ENCODE measurements at places on chromosomes 4 and X.
A peak's percentile ranks its signal among the peaks of the same experiment; 100 is the strongest.

GRCh38 chr4:156800463-156800862, 171.1 kb downstream of the PDGFC start:
- H3K27ac ChIP-seq, result no peak overlapping the region
- no peaks in the 10 kb centered on the region for H3K27me3 ChIP-seq
- H3K4me1 ChIP-seq, result no peaks in the 10 kb centered on the region
- no peak overlapping the region for H3K4me3 ChIP-seq

GRCh38 chrX:86171366-86171765, 23.1 kb downstream of the DACH2 start:
- no peaks in the 10 kb centered on the region for H3K36me3 ChIP-seq
- H3K27ac ChIP-seq, result no peak overlapping the region
- H3K4me1 ChIP-seq, result no peaks in the 10 kb centered on the region
- DNase-seq, result no peak
- H3K4me3 ChIP-seq, result no peak overlapping the region

GRCh38 chr4:165393051-165393450, 14.2 kb downstream of the CPE start:
- H3K27ac ChIP-seq, result no peak overlapping the region
- no peaks in the 10 kb centered on the region for H3K27me3 ChIP-seq
- no peak overlapping the region for H3K4me3 ChIP-seq
- H3K36me3 ChIP-seq, result no peaks in the 10 kb centered on the region
- no peaks in the 10 kb centered on the region for H3K4me1 ChIP-seq

GRCh38 chr4:102678107-102678506, 82.7 kb downstream of the MANBA start:
- no peak for DNase-seq
- H3K4me3 ChIP-seq, result no peak overlapping the region
- H3K4me1 ChIP-seq, result no peaks in the 10 kb centered on the region
- no peak overlapping the region for H3K27ac ChIP-seq

GRCh38 chrX:20452487-20452886, 185.8 kb upstream of the RPS6KA3 start:
- no peak overlapping the region for H3K4me3 ChIP-seq
- H3K36me3 ChIP-seq, result no peaks in the 10 kb centered on the region
- no peak overlapping the region for H3K27ac ChIP-seq
- no peaks in the 10 kb centered on the region for H3K27me3 ChIP-seq
- H3K4me1 ChIP-seq, result no peaks in the 10 kb centered on the region

- no peaks in the 10 kb centered on the region for H3K4me1 ChIP-seq
- no peak overlapping the region for H3K4me3 ChIP-seq
- no peak for DNase-seq
- peaks cover 3% of the 10 kb centered on the region for H3K27me3 ChIP-seq
- no peak overlapping the region for H3K27ac ChIP-seq
Measured at GRCh38 chr4:6556263-6556662, 18.7 kb upstream of the MAN2B2 start.

GRCh38 chrX:47191806-47192401, 1.7 kb upstream of the UBA1 start:
- H3K4me1 ChIP-seq, result peaks cover 4% of the 10 kb centered on the region
- peak overlapping the region; percentile 70 for H3K4me3 ChIP-seq
- DNase-seq, result no peak
- no peak overlapping the region for H3K27ac ChIP-seq
- H3K36me3 ChIP-seq, result peaks cover 2% of the 10 kb centered on the region
- no peaks in the 10 kb centered on the region for H3K27me3 ChIP-seq

DNA sequence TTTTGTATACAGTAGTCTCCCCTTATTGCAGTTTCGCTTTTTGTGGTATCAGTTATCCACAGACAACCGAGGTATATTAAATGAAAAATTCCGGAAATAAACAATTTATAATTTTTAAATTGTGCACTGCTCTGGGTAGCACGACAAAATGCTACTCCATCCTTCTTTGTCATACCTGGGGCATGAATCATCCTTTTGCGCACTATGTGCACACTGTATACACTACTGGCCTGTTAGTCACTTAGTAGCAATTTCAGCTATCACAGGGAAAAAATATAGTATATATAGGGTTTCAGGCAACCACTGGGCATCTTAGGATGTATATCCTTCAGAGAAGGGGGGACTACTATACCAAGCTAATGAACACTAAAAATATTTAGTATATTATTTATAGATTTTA, 198.8 kb upstream of the FAT4 start:
- H3K4me1 ChIP-seq, result peaks cover 1% of the 10 kb centered on the region
- no peaks in the 10 kb centered on the region for H3K36me3 ChIP-seq
- H3K4me3 ChIP-seq, result no peak overlapping the region

GRCh38 chr4:150006197-150006596, 72.0 kb upstream of the DCLK2 start:
- no peak for DNase-seq
- no peak overlapping the region for H3K4me3 ChIP-seq
- H3K36me3 ChIP-seq, result no peaks in the 10 kb centered on the region
- H3K4me1 ChIP-seq, result no peaks in the 10 kb centered on the region
- H3K27ac ChIP-seq, result no peak overlapping the region

- H3K4me3 ChIP-seq, result no peak overlapping the region
- H3K36me3 ChIP-seq, result no peaks in the 10 kb centered on the region
- no peak for DNase-seq
- H3K27ac ChIP-seq, result no peak overlapping the region
- H3K4me1 ChIP-seq, result peaks cover 2% of the 10 kb centered on the region
Measured at GRCh38 chrX:101677028-101677427, 17.4 kb upstream of the ARMCX2 start.

GRCh38 chrX:73289039-73289438, 74.4 kb upstream of the NAP1L2 start:
- no peaks in the 10 kb centered on the region for H3K4me1 ChIP-seq
- peak; percentile 5 for DNase-seq
- H3K4me3 ChIP-seq, result no peak overlapping the region
- H3K27ac ChIP-seq, result no peak overlapping the region
- H3K27me3 ChIP-seq, result no peaks in the 10 kb centered on the region

DNA sequence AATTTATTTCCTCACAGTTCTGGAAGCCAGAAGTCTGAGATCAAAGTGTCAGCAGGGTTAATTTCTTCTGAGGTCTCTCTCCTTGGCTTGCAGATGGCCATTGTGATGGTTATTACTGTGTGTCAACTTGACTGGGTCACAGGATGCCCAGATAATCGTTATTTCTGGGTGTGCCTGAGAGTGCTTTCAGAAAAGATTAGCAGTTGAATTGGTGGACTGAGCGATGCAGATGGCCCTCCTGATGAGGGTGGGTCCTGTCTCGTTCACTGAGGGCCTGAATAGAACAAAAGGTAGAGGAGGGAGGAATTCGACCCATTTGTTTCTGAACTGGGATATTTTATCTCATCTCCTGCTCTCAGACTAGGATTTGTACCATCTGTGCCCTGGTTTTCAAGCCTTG, 15.7 kb downstream of the SMIM43 start:
- no peaks in the 10 kb centered on the region for H3K4me1 ChIP-seq
- DNase-seq, result peak; percentile 92
- peaks cover 11% of the 10 kb centered on the region for H3K27me3 ChIP-seq
- H3K27ac ChIP-seq, result no peak overlapping the region
- H3K36me3 ChIP-seq, result no peaks in the 10 kb centered on the region

- no peak overlapping the region for H3K27ac ChIP-seq
- no peak for DNase-seq
- H3K36me3 ChIP-seq, result no peaks in the 10 kb centered on the region
- H3K4me1 ChIP-seq, result no peaks in the 10 kb centered on the region
Measured at GRCh38 chrX:110425222-110426154, 66.8 kb downstream of the RTL9 start.

DNA sequence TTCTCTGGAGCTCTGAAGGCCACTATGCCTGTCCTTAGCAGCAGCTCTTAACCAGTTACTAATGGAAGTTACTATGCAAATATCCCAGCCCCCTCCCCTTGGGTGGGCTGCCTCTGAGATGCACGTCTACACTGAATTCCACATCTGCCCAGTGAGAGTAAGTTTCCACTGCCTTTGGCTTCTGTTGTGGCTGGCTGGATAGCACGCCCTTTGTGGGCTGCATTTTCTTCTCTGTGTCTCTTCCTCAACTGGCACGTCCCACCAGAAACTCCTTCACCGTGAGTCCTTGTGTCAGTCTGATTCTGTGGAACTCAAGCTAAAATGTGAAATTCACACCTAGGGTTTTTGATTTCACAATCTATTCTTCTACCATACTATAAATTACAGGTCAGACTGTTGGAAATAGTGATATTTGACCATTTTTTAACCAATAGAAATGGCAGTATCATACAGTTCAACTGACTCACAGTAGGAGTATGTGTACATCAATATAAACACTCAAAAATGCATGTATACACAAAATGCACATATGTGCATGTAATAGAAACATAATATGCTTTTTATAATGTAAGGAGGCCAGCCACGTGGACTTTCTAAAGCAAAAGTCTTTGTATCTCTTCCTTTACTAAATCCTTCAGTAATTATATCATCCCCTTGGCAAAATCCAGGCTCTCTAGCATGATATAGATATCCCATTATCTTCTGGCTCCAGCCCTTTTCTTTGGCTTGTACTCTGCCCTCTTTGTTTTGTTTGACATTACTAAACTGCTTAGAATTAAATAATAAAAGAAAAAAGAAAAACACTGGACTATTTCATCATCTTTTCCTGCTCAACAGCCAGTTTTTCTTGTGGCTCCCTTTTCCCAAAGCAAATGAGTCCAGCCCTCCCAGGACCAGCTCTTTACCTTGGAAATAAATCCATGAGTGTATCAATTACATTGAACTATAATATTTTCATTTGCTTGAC, 33.2 kb upstream of the LDB2 start:
- H3K27ac ChIP-seq, result no peak overlapping the region
- no peak overlapping the region for H3K4me3 ChIP-seq
- H3K36me3 ChIP-seq, result no peaks in the 10 kb centered on the region
- H3K27me3 ChIP-seq, result no peaks in the 10 kb centered on the region

DNA sequence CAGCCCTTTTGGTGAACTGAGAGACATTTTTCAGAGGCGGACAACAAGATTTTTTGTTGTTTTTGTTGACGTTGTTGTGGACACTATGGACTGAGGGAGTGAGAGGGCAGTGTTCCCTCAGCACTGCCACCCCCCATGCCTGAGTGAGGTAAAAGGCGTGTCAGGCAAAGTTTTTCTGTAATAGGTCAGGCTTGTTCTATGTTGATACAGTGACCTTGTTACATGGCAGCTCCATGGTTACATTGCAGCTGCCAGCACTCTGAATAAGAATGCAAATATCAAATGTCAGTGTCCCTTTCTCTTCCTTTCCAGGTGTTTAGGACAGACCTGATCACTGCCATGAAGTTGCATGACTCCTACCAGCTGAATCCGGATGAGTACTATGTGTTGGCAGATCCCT, 36.6 kb downstream of the JADE1 start:
- H3K36me3 ChIP-seq, result peaks cover 62% of the 10 kb centered on the region
- H3K27ac ChIP-seq, result no peak overlapping the region
- H3K27me3 ChIP-seq, result no peaks in the 10 kb centered on the region
- no peak overlapping the region for H3K4me3 ChIP-seq

DNA sequence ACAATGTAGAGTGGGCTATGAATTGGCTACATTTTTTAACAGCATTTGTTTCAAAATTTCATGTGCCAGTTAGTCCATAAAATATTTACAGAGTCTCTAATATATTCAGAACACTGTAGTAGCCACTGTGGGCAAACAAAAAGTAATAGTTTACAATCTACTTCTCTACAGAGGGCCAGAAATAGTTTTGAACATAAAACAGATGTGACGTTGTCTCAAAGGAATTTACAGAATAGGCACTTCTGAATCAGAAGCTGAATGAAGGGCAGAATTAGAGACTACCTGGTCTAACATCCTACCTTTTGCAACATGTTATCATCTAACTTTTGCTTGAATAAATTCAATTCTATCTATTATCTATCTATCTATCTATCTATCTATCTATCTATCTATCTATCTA, 811.9 kb upstream of the EPHA5 start:
- H3K4me1 ChIP-seq, result no peaks in the 10 kb centered on the region
- H3K4me3 ChIP-seq, result no peak overlapping the region
- H3K27ac ChIP-seq, result no peak overlapping the region
- H3K27me3 ChIP-seq, result no peaks in the 10 kb centered on the region
- DNase-seq, result no peak
- no peaks in the 10 kb centered on the region for H3K36me3 ChIP-seq

DNA sequence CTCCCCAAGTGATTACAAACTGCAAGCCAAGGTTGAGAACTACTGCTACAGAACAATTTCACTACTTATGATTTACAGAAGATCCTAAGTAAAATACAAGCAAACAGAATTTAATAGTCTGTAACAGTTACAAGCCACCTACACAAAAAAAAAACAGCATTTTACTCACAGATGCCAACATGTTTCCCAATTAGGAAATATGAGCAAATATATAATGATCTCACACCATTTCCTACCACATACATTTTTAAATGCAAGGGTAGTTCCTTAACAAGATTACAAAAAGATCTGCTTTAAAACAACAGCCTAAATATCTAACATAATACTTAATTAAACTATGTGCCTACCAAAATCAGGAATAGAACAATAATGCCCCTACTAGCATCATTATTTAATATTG, 63.4 kb downstream of the EFHC2 start:
- no peak overlapping the region for H3K4me3 ChIP-seq
- DNase-seq, result no peak
- no peaks in the 10 kb centered on the region for H3K4me1 ChIP-seq
- no peaks in the 10 kb centered on the region for H3K36me3 ChIP-seq
- no peaks in the 10 kb centered on the region for H3K27me3 ChIP-seq

DNA sequence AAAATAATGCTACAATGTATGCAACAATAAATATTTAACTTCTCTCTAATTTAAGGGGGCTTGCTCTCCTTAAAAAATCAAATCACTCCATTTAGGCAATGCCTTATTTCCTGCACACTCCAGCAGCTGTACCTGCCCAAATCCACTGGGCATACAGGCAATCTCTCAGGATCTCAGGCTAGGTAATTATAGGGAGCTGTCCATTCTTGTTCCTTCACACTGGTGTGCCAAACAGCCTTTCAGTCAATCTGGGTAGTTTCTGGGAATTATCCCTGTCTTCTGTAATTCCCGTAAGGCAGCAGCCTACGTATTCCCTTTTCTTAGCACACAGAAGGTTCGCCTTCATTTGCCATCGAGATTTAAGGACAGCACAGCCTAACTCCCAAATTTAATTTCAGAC, 922.6 kb upstream of the SLIT2 start:
- no peak overlapping the region for H3K27ac ChIP-seq
- no peak overlapping the region for H3K4me3 ChIP-seq
- H3K36me3 ChIP-seq, result no peaks in the 10 kb centered on the region
- DNase-seq, result no peak
- H3K4me1 ChIP-seq, result no peaks in the 10 kb centered on the region

GRCh38 chrX:130669233-130669632, 233.8 kb downstream of the ENOX2 start:
- no peaks in the 10 kb centered on the region for H3K27me3 ChIP-seq
- no peak for DNase-seq
- no peak overlapping the region for H3K4me3 ChIP-seq
- H3K27ac ChIP-seq, result no peak overlapping the region
- no peaks in the 10 kb centered on the region for H3K4me1 ChIP-seq

Data from iPS DF 6.9 (cell line).